ENCODE measurements at places on chromosomes 11 and 22.

DNA sequence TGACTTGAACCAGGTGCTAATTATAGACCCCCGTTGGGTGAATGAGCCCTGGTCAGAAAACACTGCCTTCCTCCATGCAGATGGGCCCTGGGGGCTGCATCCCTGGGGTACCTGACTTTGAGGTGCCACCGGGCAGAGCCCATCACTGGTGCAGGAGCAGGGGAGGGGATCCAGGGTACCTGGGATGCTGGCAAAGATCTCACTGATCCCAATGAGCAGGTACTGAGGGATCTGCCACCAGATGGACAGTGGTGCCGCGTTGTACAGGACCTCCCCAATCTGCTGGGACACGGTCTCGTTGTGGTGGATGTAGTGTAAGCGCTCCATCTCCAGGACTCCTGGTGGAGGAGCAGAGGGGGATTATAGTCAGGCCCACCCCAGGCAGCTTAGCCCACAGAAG lies 12.7 kb downstream of the SLC15A3 start:
- peaks cover 2% of the 10 kb centered on the region for H3K36me3 ChIP-seq
- DNase-seq: no peak
- no peak overlapping the region for H3K27ac ChIP-seq
- no peaks in the 10 kb centered on the region for H3K27me3 ChIP-seq
- H3K4me1 ChIP-seq: no peaks in the 10 kb centered on the region

GRCh38 chr22:45919504-45920286 lies 57.3 kb downstream of the WNT7B start:
- no peaks in the 10 kb centered on the region for H3K27me3 ChIP-seq
- no peak overlapping the region for H3K4me3 ChIP-seq
- H3K27ac ChIP-seq: no peak overlapping the region
- H3K4me1 ChIP-seq: no peaks in the 10 kb centered on the region
- H3K36me3 ChIP-seq: no peaks in the 10 kb centered on the region

- H3K4me1 ChIP-seq: no peaks in the 10 kb centered on the region
- H3K27me3 ChIP-seq: no peaks in the 10 kb centered on the region
- H3K4me3 ChIP-seq: no peak overlapping the region
- H3K36me3 ChIP-seq: no peaks in the 10 kb centered on the region
- no peak overlapping the region for H3K27ac ChIP-seq
- DNase-seq: no peak
Measured at GRCh38 chr11:122235615-122236014, 119.6 kb upstream of the BLID start.

- H3K4me1 ChIP-seq: peaks cover 43% of the 10 kb centered on the region
- no peaks in the 10 kb centered on the region for H3K27me3 ChIP-seq
- no peak for DNase-seq
- no peak overlapping the region for H3K27ac ChIP-seq
Measured at GRCh38 chr11:44606472-44606871, 41.0 kb downstream of the CD82 start.

DNA sequence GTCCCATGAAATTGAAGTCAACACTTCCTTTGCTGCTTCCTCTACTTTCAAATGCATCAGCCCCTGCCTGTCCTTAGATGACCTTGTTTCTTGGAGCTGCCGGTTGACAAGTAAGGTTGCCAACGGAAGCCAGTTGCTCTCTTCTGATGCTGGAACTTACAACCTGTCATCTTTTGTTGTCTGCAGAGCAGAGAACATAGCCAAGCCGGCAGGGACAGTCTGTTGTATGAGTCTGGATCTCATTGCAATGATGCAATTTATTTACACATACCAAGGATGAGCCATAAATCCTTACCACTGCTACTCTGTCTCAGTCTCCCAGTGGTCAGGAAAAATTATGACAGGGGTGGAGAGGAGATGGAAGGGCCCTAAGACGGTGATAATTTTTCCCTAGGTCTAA lies 151.4 kb downstream of the BLID start:
- H3K36me3 ChIP-seq: no peaks in the 10 kb centered on the region
- no peak overlapping the region for H3K27ac ChIP-seq
- DNase-seq: no peak

DNA sequence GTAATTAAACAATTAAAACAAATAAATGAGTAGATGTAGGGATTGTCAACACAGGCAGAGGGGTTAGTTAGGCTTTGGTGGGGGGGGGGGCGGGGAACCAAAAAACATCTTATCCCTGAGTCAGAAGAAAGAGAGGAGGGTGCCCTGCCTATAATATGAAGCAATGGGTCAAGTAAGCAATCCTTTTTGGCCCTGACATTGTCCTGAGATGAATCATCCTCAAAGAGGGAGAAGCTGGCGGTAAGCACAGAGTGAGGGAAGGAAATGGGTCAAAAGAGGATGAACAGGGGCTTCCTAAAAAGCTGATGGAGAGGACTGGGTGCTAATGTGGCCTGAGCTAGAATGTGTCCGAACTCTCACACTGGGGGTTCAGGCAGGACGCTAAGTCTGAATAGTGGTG lies 4.7 kb downstream of the OLFML1 start:
- no peak overlapping the region for H3K4me3 ChIP-seq

- no peak for DNase-seq
- no peak overlapping the region for H3K27ac ChIP-seq
- H3K4me3 ChIP-seq: no peak overlapping the region
- H3K36me3 ChIP-seq: no peaks in the 10 kb centered on the region
- H3K4me1 ChIP-seq: no peaks in the 10 kb centered on the region
Measured at GRCh38 chr22:50687829-50688228, 15.2 kb downstream of the SHANK3 start.

DNA sequence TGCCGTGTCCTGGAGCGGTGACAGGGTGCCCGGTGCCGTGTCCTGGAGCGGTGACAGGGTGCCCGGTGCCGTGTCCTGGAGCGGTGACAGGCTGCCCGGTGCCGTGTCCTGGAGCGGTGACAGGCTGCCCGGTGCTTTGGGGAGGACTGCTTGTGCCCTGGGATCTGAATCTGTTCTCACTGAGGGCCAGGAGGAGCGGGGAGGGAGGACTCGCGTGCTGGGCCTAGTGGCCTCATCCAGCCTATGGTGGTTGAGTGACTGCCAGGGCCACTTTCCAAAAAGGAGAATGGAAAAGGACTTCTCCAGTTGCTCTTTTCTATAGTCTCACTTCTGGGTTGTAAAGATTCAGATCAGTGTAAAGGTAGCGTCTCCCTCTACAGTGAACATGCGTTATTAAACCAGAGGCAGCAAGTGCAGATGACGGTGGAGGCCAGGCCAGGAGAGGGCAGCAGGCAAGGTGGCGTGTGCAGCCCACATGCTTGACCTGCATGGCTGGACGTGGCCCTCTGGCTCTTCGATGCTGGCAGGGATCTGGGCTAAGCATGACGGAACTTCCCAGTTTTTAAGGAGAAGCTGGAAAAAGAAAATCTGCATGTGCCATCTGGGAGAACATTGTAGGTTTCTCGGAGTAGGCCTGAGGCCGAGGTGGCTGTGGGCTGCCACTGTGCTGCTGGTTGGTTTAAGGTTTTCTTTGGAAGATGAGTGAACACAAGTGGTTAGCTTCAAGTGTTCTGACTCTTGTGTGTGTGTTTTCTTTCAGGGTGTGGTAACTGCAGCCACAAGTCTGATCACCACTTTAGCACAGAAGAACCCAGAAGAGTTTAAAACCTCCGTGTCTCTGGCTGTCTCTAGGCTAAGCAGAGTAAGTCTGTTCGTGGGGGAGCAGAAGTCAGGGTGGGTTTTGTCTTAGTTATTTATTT lies 55.0 kb downstream of the AP2A2 start:
- H3K27ac ChIP-seq: no peak overlapping the region
- H3K27me3 ChIP-seq: no peaks in the 10 kb centered on the region
- peaks cover 3% of the 10 kb centered on the region for H3K4me1 ChIP-seq
- peaks cover 57% of the 10 kb centered on the region for H3K36me3 ChIP-seq
- no peak overlapping the region for H3K4me3 ChIP-seq

DNA sequence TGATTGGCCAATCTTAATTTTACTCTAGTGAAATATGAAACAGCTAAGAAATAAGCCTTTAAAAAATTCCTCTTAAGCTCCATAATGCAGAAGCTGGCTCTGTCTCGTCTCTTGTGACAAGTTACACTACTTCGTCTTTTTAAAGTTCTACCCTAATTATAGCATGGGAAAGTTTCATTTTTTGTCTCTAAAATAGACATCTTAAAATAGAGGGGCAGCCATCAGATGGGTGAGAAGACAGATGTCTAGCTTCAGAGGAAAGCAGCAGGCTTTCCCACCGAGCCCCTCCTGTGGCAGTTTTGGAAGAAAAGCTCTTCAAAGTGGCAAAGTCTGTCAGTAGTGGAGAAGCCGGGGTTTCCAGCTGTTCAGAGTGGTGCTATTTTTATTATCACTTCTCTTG lies 39.5 kb downstream of the XRRA1 start:
- no peak for DNase-seq
- peaks cover 39% of the 10 kb centered on the region for H3K36me3 ChIP-seq
- H3K4me1 ChIP-seq: no peaks in the 10 kb centered on the region
- H3K4me3 ChIP-seq: no peak overlapping the region
- no peaks in the 10 kb centered on the region for H3K27me3 ChIP-seq

GRCh38 chr22:45785458-45785857 lies 113.8 kb downstream of the ATXN10 start:
- no peak overlapping the region for H3K4me3 ChIP-seq
- no peaks in the 10 kb centered on the region for H3K36me3 ChIP-seq
- H3K4me1 ChIP-seq: no peaks in the 10 kb centered on the region
- DNase-seq: no peak
- H3K27ac ChIP-seq: no peak overlapping the region
- H3K27me3 ChIP-seq: no peaks in the 10 kb centered on the region

GRCh38 chr11:79488286-79488685 lies 47.5 kb upstream of the TENM4 start:
- no peaks in the 10 kb centered on the region for H3K36me3 ChIP-seq

DNA sequence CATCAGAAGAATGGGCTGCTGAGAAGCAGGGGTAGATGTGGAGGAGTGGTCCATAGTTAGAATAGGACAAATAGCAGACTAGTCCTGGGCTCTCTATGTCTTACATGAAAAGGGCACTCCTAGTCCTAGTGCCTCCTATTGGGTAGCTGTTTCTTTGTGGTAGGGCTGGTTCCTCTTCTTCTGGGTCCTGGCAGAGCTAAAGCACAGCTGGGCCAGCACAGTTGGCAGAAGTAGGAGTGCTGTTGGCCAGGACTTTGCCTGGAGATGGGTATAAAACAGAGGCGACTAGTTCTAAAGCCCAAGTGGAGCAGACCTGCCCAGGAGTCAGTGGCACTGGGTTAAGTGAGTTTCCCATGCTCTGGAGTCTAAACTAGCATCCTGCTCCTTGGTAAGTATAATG lies 55.2 kb downstream of the PPFIBP2 start:
- no peak overlapping the region for H3K4me3 ChIP-seq
- H3K36me3 ChIP-seq: peaks cover 32% of the 10 kb centered on the region
- no peak for DNase-seq
- no peak overlapping the region for H3K27ac ChIP-seq
- H3K4me1 ChIP-seq: no peaks in the 10 kb centered on the region

GRCh38 chr11:8723711-8724110 lies 41.1 kb downstream of the RPL27A start:
- H3K36me3 ChIP-seq: no peaks in the 10 kb centered on the region
- H3K27ac ChIP-seq: no peak overlapping the region
- no peaks in the 10 kb centered on the region for H3K4me1 ChIP-seq
- H3K27me3 ChIP-seq: peaks cover 17% of the 10 kb centered on the region
- DNase-seq: no peak
- H3K4me3 ChIP-seq: no peak overlapping the region

GRCh38 chr11:93017821-93018690 lies 48.6 kb downstream of the MTNR1B start:
- H3K4me1 ChIP-seq: no peaks in the 10 kb centered on the region
- no peaks in the 10 kb centered on the region for H3K27me3 ChIP-seq
- no peaks in the 10 kb centered on the region for H3K36me3 ChIP-seq
- no peak overlapping the region for H3K4me3 ChIP-seq

DNA sequence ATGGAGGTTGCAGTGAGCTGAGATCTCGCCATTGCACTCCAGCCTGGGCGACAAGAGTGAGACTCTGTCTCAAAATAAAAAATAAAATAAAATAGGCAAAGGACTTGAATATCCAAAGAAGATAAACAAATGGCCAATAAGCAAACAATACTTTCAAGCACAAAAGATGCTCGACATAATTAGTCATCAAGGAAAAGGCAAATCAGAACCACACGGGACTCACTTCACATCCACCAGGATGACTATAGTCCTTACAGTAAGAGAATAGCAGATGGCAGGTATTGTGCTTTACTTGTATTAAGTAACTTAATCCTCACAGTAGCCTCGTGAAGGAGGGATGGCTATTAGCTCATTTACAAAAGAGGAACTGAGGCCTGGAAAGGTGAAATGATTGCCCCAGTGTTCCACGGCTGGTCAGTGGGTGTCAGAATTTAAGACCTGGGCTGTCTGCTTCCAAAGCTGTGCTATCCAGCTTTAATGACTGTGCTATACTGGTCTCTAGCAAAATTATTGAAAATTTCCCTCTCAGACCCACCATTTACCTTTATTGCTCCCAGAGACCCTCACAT lies 40.2 kb upstream of the RBFOX2 start:
- no peaks in the 10 kb centered on the region for H3K27me3 ChIP-seq
- no peak overlapping the region for H3K4me3 ChIP-seq
- no peak overlapping the region for H3K27ac ChIP-seq
- H3K4me1 ChIP-seq: no peaks in the 10 kb centered on the region
- no peaks in the 10 kb centered on the region for H3K36me3 ChIP-seq

- H3K27ac ChIP-seq: no peak overlapping the region
- H3K4me3 ChIP-seq: no peak overlapping the region
- H3K27me3 ChIP-seq: no peaks in the 10 kb centered on the region
- no peaks in the 10 kb centered on the region for H3K4me1 ChIP-seq
- no peak for DNase-seq
- no peaks in the 10 kb centered on the region for H3K36me3 ChIP-seq
Measured at GRCh38 chr11:31957674-31958073, 133.2 kb upstream of the RCN1 start.

DNA sequence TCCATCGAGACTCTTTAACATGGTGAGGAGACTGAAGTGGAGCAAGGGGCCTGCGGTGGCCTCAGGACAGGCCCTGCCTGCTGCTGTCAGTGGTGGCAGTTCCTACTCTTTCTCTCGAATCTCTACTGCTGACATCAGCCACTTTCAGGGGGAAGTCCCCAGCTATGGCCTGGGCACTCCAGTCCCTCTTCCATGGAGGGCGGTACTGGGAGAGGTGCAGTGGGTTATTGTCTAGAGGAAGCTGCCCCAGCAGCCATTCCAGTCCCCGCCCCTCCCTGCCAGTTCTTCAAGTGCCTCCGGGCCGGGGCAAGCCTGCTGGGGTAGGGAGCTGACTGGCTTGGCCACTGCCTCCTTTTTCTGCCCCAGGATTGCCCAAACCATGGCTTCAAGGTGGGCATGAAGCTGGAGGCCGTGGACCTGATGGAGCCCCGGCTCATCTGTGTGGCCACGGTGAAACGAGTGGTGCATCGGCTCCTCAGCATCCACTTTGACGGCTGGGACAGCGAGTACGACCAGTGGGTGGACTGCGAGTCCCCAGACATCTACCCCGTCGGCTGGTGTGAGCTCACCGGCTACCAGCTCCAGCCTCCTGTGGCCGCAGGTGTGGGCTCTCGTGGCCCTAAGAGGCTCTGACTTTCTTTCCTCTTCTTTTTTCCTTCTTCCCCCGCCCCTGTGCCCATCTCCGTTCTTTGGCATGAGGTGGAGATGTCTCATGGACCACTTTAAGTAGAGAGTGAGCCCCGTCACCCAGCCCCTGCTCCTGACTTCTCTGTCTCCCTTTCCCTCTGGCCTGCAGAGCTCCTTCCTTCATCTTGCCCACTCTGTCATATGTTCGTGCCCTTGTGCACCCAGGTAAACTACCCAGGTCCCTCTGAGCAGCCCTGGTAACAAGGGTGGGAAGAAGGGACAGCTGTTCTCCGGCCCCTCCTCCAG lies 13.7 kb downstream of the CHADL start:
- DNase-seq: no peak
- H3K4me1 ChIP-seq: no peaks in the 10 kb centered on the region
- H3K27me3 ChIP-seq: no peaks in the 10 kb centered on the region
- H3K36me3 ChIP-seq: peaks cover 13% of the 10 kb centered on the region
- H3K4me3 ChIP-seq: no peak overlapping the region

GRCh38 chr11:86639137-86639536 lies 33.3 kb downstream of the ME3 start:
- no peak for DNase-seq
- no peaks in the 10 kb centered on the region for H3K27me3 ChIP-seq
- no peak overlapping the region for H3K4me3 ChIP-seq
- H3K36me3 ChIP-seq: no peaks in the 10 kb centered on the region
